ENCODE measurements at places on chromosomes 3 and 15. TPM values are rescaled to one million over a fixed set of nuclear protein-coding genes. Genes with fewer than 3 reads are reported as not detected.

Gene LYZL4
- total RNA-seq: not detected

Gene STRIT1
- total RNA-seq: not detected

Gene ULK3
- total RNA-seq: 54.4 TPM

Gene PLA2G4F
- not detected for total RNA-seq

DNA sequence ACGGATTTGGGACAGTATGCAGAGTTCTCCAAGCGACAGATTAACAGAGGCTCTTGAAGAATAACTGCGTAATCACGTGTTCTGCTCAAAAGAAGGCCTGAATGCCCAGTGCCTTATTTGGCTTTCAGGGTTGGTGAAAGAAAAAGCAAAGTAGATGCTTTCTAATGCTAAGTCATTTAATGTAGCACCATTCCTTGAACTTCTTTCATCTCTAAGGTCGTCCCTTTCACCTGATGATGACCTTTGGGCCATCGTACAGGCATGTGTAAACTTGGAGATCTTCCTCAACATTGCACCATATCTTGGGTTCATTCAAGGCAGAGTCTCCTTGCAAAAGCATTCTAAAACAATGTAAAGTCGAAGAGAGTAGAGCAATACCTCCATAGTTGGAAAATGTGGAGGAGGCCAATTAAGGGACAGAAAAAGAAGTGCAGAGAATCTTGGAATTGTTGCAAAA, 48.9 kb downstream of the TMEM44 start:
- H3K27ac ChIP-seq: peak overlapping the region; percentile 84
- H3K36me3 ChIP-seq: no peaks in the 10 kb centered on the region
- peaks cover 13% of the 10 kb centered on the region for H3K4me1 ChIP-seq
- no peak for DNase-seq
- no peaks in the 10 kb centered on the region for H3K27me3 ChIP-seq

DNA sequence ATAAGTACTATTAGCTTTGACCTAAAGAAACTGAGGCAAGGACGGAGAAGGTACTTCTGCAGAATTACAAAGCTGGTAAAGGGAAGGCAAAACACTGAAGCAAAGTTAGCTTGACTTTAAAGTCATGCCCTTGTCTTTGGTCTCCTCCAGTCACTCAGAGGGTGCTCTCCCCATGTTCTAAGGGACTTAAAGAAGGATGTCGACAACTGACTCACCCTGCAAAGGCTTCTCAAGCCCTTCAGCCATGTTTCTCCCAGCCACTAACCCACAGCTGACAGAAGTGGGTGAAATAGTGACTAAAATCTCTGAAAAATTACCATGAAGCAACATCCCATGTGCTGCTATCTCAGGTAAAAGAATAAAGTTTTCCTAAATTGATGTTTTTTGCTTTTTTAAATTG, 46.4 kb downstream of the SUCLG2 start:
- no peaks in the 10 kb centered on the region for H3K27me3 ChIP-seq
- H3K27ac ChIP-seq: no peak overlapping the region
- peaks cover 9% of the 10 kb centered on the region for H3K4me1 ChIP-seq
- DNase-seq: no peak
- H3K36me3 ChIP-seq: peaks cover 54% of the 10 kb centered on the region

DNA sequence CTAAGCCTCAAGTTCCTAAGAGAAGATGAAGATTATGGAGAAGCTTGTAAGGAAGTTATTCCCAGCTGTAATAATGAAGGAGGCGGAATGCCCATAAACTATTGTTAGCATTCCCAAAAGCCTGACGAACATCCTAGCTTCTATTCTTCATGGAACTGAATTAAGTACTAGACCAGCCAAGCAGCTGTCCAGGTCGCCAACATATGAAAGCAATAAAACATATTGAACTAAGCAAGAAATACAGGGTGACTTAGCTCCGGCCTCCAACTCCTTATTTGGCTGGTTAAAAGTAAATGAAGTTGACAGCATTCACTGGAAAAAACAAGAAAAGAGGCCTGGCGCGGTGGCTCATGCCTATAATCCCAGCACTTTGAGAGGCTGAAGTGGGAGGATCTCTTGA, 174.0 kb upstream of the TPM1 start:
- no peak overlapping the region for H3K4me3 ChIP-seq
- no peak overlapping the region for H3K27ac ChIP-seq
- H3K27me3 ChIP-seq: no peaks in the 10 kb centered on the region
- no peak for DNase-seq
- no peaks in the 10 kb centered on the region for H3K4me1 ChIP-seq
- no peaks in the 10 kb centered on the region for H3K36me3 ChIP-seq

DNA sequence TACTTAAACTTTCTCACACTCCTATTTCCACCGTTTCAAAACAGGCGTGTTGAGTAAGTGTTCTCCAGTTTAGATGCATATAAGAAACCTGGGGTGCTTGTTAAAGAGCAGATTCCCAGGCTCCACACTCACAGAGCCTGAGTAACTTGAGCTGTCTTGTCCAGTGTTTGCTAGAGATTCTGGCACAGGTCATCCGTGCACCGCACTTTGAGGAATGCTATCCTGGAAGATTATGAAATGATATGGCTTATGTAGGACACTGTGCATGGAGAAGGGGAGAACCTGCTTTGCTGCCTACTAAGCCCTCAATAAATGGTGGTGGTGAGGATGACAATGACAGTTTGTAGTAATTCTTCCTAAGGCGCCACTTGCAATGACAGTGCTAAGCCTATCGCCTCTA, 273.7 kb downstream of the PDZRN3 start:
- H3K27me3 ChIP-seq: no peaks in the 10 kb centered on the region
- no peaks in the 10 kb centered on the region for H3K4me1 ChIP-seq
- H3K36me3 ChIP-seq: no peaks in the 10 kb centered on the region
- no peak for DNase-seq
- no peak overlapping the region for H3K27ac ChIP-seq

DNA sequence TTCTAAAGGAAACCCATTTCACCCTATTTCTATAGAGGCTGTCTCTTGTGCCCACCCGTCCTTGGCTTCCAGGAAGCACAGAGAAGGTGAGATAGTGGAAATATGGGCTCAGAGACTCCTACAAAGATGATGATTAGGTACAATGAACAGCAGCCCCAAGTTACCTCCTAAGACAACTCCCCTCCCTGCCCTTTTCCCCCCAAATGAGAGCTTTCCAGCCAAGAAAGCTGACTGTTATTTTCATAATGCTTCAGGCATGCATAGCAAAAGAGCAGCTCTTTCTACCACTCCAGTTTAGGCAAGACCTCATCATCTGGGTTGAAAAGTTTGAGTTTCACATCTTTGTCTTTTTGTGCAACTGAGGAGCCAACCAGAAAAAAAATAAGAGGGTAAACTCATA, 248.8 kb upstream of the ADAMTS9 start:
- no peak for DNase-seq
- no peak overlapping the region for H3K27ac ChIP-seq
- H3K4me3 ChIP-seq: no peak overlapping the region
- H3K4me1 ChIP-seq: no peaks in the 10 kb centered on the region
- no peaks in the 10 kb centered on the region for H3K36me3 ChIP-seq
- H3K27me3 ChIP-seq: no peaks in the 10 kb centered on the region

All from CD4-positive, CD25-positive, alpha-beta regulatory T cell (primary cell).